ENCODE measurements at places on chromosomes 4 and X. TPM values are rescaled to one million over a fixed set of nuclear protein-coding genes. Genes with fewer than 3 reads are reported as not detected.

Gene AMELX
- total RNA-seq, result not detected

Gene SRPK3
- total RNA-seq, result not detected

Gene TLL1
- total RNA-seq, result 0.19 TPM

Gene ART3
- total RNA-seq, result not detected

Gene SPCS3
- 39.1 TPM for total RNA-seq

Gene RNF128
- not detected for total RNA-seq

Gene NEUROG2
- not detected for total RNA-seq

Gene LONRF3
- 3.3 TPM for total RNA-seq

Gene ZCCHC12
- total RNA-seq, result 0.24 TPM

Gene CYLC1
- not detected for total RNA-seq

Gene STATH
- not detected for total RNA-seq

Gene XK
- 0.36 TPM for total RNA-seq

Gene VSIG1
- total RNA-seq, result 0.21 TPM

Gene DMRTC1
- total RNA-seq, result not detected

Gene NAT8L
- total RNA-seq, result 8.6 TPM

Gene KCNIP4
- total RNA-seq, result not detected

Gene PLK4
- total RNA-seq, result 13.4 TPM

Gene BMP15
- not detected for total RNA-seq

Gene GPC4
- 0.05 TPM for total RNA-seq

Gene ITM2A
- total RNA-seq, result 0.31 TPM

Gene IKBKG
- 47.0 TPM for total RNA-seq

Gene GABRG1
- not detected for total RNA-seq

Measured in A549 treated with Mapracorat at 1 μM for 4 hours (cell line).